ENCODE measurements at places on chromosomes 12 and 14.

- no peak for DNase-seq
Observed at GRCh38 chr12:18402872-18403611, 141.7 kb downstream of the PIK3C2G start.

DNA sequence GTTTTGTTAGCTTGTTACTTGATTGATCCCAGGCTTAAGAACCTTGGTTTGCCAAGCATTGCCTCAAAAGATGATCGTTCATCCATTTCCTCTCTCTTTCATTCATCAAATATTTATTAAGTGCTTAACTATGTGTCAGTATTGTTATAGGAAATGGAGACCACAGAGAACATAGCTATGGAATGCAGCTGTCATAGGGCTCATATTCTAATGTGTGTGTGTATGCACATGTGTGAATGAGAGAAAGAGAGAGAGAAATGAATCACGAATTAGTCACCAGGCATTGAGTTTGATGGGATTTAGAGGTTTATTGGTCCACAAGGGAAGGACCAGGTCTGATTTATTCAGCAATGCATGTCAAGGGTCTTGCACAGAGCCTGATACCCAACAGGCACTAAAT lies 71.0 kb upstream of the FBXO21 start:
- DNase-seq = no peak

- peak; percentile 30 for DNase-seq
Observed at GRCh38 chr12:54360717-54361456, 3.4 kb downstream of the GPR84 start.

GRCh38 chr12:119683816-119684215 lies 15.9 kb downstream of the PRKAB1 start:
- DNase-seq = no peak

DNA sequence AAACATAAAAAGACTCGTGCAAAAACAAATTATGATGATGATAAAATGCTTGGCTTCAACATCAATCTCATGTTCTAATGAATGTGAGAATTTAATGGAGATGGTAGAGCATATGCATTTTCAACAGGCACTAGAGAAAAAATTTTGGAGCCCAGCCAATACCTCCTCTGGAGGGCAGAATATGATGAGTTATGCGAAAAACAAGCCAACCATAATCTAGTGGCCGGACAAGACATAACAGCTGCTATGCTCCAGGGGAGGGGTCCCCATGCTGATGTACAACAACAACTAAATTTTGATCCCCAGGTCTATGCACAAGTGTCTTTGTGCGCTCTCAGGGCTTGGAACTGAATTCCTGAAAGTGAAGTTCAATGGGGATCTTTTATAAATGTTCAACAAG lies 1197.5 kb downstream of the LRFN5 start:
- DNase-seq = no peak

- DNase-seq = peak; percentile 51
Observed at GRCh38 chr12:47767216-47767724, 5.8 kb upstream of the SLC48A1 start.

DNA sequence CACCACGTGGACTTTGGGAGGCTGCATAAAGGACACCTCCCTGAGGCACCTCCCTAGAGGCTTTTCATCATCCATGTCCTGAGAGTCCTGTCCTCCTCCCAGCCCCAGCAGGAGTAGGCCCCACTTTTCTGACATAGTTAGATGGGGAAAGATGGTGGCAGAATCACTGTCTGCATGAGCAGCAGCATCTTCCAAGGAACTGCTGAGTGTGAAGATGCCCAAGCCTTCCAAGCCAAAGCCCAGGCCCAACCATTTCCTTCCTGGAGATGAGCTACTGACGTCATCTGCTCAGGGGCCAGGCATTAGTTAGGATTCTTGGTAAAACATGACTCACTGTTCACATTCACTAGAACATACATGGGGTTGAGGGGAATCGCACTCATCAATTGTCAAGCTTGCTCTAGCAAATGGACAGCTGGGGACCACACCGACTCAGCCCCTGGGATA lies 37.3 kb downstream of the VDR start:
- no peak for DNase-seq

GRCh38 chr12:122999986-123000420 lies 19.5 kb downstream of the ARL6IP4 start:
- no peak for DNase-seq

DNA sequence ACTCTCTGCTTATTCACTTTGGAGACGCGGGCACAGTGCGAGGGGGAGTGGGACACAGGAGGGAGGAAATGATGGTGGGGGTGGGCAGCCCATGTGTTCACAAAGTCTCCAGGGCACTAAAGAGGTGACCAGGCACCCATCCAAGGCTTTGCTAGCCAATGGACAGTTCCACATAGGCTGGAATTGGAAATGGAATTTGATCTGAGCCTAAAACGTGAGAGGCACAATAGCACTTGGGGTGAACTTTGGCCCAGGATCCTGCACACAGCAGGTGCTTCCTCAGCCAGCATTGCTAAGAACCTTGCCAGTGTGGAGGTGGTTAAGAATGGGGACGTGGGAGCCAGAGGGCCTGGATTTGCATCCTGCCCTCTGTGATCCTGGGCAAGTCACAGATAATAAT lies 193.8 kb downstream of the CHST11 start:
- DNase-seq = no peak

- peak; percentile 47 for DNase-seq
Observed at GRCh38 chr14:91349481-91350074, 68.0 kb downstream of the CCDC88C start.

- no peak for DNase-seq
Observed at GRCh38 chr14:81269100-81269978, 48.6 kb upstream of the GTF2A1 start.

GRCh38 chr12:68565391-68565903 lies 45.3 kb upstream of the RAP1B start:
- no peak for DNase-seq

DNA sequence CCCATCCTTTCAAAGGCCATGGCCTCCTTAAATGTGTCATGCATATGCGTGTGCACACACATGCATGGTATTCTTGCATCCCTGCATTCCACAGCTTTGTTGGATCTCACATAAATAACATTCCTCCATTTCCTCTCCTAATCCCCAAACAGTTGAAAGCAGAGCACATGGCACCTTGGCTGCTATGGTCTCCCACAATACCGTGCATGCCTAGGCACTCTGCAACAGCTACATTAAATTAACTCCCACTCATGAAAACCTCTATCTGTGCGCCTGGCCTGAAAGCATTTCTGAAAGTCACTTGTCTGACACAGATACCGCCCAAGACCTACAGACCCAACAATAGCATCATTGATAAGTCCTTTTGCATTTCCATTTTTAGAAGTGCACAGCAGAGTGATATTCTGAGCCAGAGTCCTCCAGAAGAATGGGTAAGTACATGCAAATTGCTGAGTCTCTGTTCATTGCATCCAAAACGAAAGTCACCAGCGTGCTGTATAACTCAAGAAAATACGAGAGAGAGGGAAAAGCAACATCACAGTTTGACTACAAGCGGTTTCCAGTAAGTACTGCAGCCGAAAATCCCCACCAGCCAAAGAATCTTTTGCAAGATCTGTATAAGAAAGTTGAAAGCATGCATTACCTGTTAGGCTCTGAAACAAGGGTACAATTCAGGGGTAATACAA lies 436 bp downstream of the ASB2 start:
- no peak for DNase-seq

- no peak for DNase-seq
Observed at GRCh38 chr14:59868021-59868420, 2.6 kb downstream of the RTN1 start.

DNA sequence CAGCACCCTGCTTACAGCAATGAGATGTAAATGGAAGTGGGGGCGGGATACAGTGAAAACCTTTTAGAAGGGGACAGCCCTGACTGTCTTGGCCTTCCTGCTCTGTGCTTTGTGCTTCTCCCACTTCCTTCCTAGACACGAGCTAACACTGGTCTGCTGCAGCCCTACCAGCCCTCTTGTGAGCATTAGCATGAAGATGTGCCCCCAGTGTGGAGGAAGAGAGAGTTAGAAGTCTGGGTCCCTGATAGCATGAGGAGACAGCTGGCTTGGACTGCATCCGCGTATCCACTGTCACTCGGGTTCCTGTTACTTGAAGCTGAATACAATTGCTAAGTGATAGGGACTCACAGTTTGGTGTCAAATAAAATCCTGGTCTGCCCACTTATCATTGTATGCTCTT lies 248.1 kb upstream of the SOX5 start:
- DNase-seq = no peak

- no peak for DNase-seq
Observed at GRCh38 chr12:82481954-82482353, 123.6 kb downstream of the METTL25 start.

- DNase-seq = no peak
Observed at GRCh38 chr14:80468331-80469122, 257.2 kb upstream of the DIO2 start.

DNA sequence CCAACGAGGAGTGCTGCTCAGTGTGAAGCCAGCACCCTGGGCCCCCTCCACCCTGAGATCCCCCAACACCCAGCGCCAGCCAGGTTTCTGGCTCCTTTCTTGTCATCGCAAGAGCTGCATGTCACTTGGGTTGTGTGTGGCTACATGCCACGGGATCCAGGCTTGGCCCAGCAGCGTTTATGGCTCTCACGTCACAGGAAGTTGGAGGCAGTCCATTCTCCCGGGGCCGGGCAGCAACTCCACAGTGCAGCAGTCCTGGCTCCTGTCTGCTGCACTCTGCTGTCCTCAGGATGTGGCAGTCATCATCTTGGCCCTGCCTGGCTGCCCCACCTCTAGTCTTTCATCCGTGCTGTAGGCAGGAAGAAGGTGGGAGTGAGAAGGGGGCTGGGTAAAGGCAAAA lies 78.3 kb downstream of the AACS start:
- no peak for DNase-seq

DNA sequence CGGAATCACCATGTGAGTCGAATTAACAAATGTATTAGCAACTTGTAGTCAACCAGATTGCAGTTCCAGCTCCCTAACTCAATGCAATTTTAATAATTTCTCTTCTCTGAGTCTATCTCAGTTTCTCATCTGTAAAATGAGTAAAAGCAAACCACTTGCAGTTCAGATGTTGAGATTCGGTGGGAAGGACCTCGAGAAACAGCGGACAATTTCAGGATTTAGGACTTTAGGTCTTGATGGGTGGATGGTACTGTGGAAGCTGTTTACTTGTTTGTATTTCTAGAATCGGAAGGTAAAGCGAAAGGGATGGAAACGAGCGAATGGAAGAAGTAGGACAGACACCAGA lies 510 bp upstream of the TTC8 start:
- DNase-seq = no peak

GRCh38 chr12:53069621-53070410 lies 9.4 kb downstream of the SPRYD3 start:
- no peak for DNase-seq

DNA sequence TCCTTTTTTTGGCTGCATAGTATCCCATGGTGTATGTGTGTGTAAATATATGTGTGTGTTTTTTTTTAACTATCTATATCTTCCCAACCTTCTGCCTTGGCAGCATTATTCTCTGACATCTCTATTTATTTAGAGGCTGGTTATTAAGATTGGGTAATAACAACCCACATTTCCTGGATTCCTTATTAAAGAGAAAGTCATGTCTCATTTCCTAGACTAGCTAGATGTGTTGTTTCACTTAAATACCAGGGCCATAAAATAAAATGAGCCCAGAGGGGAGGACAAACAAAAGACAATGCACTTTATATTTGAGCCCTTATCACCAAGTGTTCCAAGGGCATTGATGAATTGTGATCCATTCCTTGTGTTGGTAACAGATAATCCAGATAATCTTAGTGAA lies 169.1 kb downstream of the SLC5A8 start:
- no peak for DNase-seq

GRCh38 chr12:85632390-85632789 lies 203.8 kb downstream of the RASSF9 start:
- DNase-seq = no peak

All from T follicular helper cell (primary cell).